ENCODE measurements at places on chromosomes 4 and X.

DNA sequence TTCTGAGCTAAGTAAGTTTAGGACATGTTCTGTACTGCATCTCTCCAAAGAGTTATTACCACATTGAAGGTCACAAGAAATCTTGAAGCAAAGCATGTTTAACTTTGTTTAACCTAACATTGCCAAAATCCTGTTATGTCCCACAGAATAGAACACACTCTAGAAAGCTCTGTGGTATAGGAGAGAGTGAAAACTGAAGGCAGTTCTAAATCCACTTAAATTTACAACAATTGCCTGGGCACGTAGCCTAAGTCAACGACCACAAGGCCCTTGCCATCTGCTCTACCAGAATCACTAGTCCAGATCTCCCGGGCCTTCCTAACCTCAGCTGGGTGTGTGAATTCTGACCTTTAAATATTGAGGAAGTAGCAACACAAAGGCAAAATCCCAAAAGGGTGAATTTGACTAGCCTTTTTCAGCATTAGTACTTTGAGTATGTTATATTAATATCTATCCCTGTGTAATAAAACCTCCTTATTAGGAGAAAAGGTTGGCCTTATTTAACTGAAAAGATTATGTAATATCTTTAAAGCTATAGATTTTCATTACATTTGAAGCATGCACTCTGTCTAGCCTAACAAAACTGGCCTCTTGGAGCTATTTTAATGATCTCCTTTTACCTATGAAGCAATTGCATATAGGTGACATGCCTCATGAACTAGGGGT is 4.5 kb upstream of the MAML3 start:
- no peak for DNase-seq

- no peak for DNase-seq
Observed at GRCh38 chr4:128718768-128719167, 90.7 kb upstream of the JADE1 start.

- DNase-seq, result peak; percentile 44
Observed at GRCh38 chrX:23699636-23700194, 32.4 kb downstream of the PRDX4 start.

DNA sequence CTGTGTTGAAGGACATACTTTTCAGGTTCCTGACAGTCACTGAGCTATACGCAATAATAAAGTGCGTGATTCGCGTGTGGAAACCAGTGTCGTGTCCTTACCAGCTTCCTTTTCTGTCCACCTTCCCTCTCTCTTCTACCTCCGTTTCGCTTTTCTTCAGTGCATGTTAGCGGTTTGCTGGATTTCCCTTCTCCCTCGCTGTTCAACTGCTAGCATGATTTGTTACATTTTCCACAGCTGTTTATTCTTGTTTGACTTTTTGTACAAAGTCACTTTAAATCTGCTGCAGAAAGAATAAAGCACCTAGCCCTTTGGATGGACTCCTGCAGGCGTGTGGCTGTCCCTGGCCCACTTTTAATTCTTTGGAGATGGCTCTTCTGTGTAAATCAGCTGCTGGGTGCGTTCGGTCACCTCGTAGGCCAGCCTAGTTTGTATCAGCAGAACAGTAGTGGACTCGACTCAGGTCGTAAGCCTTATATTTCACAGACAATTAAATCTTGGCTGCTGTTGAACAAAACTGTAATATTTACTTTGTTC is 8.9 kb upstream of the HAND2 start:
- peak; percentile 42 for DNase-seq

GRCh38 chr4:101284546-101284945 is 62.8 kb downstream of the PPP3CA start:
- peak; percentile 71 for DNase-seq

DNA sequence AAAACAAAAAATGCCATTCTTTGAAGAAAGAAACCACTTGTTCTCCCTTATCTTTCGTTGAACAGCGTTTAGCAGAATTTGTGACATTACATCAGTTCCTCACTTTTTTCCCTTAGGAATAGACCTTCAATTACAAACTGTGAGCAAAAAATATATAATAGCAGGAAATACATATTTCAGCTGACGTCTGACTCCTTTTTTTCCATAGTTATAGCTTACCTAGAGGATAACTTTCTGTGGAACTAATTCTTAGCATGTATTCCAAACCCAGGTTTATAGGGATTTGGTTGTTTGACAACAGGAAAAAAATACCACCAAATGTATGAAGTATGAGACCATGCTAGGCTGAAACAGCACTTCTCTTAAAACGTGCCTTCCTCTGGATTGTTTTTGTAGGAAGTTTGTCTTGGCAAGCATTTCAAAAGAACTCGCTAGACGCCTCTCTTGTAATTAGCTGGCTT is 2.0 kb upstream of the LIMCH1 start:
- no peak for DNase-seq
